ENCODE measurements at places on chromosomes 5 and 9.

- DNase-seq = no peak
Observed at GRCh38 chr9:16726718-16727451, 143.6 kb downstream of the BNC2 start.

DNA sequence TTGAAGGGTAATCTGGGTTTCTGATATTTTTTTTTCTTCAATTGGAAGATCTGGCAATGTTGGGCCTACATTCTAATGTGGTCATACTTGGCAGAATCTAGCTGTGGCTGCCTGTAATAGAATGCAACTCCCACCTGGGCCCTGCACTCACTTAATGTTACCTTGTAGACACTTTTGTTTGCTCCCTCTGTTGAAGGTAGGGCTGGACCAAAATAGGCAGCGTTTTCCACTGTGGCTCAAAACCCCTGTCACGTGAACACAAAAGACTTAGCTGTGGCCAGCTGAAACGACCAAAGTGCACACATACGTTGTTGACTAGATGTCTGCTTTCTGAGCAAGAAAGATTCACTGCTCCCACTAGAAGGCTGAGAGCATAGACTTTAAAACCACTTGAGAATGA, 117.6 kb upstream of the HMHB1 start:
- DNase-seq = no peak

- DNase-seq = no peak
Observed at GRCh38 chr5:98096155-98096554, 677.3 kb upstream of the RGMB start.

DNA sequence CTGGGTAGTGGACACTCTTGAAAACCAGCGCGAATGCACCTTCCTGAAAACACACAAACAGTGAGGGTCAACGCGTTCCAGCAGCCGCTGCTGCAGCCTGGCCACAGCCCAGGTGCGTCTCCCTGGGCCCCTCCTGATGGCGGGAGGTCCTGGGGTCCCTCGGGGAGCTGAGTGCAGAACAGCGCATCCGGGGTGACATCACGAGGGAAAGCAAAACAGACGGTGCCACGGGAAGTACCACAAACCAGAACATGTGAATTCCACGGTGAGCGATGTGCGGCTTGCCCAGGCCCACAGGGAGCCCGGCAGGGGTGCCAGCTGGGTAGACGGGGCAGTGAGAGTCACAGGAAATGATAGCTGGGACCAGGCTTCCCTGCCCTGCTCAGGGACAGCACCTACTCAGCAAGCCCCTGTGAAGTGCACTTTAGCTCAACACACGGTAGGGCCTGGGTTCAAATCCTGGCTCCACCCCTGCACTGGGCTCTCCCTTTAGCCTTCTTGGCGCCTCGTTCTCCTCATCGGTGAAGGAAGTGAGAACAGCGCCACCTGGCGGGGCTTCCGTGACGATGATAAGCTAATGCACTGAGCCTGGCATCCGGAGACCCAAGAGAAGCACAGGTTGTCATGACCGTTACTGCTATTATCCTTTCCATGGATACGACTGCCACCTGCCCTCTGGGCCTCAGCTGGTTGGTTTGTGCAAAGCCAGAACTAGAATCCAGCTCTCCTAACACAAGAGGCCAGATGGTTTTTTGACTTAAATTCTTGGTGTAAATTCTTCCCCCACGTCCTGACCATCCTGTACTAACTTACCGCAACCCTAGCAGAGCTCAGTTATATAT, 24.6 kb downstream of the GFPT2 start:
- DNase-seq = peak; percentile 71

- DNase-seq = no peak
Observed at GRCh38 chr9:136685216-136685615, 2.0 kb downstream of the AGPAT2 start.

DNA sequence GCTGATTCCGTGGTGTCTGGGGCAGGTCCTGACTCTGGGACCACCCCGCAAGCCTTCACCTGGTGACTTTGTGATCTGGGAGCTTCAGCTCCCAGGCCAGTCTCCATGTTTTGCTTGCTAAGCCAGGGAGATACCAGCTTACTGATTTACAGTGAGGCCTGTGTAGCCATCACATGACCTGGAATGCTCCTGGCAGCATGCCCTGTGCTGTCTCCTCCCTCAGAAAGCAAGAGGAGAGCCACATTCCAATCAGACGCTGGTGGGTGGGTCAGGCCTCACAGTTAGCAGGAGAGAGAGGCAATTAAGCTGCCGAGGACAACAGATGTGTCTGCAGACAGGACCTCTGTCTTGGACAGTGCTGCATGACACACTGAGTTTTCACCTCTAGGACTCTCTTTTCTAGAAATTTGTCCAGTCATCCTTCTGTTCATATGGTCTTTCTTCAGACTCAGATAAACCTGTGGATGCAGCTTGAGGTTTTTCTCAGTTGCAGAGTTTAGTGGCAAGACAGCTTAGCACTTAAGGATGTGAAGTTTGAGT, 24.4 kb upstream of the GRPEL2 start:
- no peak for DNase-seq

DNA sequence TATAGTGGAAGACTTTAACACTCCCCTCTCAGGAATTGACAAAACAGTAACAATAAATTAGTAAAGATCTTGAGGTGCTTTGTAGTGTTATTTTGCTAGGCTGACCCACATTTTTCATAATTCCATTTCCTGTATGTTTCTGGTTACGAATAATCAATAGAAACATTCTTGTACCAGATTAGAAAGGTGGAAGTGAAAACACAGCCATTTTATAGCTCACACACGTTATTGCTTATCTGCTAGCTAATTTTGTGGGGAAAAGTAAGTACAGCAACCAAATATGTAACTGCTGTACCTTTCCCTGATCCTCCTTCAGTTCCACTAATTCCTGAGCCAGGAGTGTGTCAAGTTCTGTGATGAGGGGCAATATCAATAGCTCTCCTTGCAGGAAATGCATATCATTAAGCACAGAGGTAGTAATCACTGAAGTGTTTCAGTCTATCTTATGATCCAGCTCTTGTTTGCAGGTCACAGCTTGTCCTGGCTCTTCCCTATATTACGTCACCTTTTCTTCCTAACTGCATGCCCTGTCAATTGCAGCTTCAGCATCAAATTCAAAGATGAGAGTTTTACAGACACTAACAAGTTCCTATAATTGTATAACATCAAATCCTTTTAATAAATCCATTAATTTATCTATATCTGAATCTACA, 59.4 kb downstream of the MINAR2 start:
- no peak for DNase-seq

DNA sequence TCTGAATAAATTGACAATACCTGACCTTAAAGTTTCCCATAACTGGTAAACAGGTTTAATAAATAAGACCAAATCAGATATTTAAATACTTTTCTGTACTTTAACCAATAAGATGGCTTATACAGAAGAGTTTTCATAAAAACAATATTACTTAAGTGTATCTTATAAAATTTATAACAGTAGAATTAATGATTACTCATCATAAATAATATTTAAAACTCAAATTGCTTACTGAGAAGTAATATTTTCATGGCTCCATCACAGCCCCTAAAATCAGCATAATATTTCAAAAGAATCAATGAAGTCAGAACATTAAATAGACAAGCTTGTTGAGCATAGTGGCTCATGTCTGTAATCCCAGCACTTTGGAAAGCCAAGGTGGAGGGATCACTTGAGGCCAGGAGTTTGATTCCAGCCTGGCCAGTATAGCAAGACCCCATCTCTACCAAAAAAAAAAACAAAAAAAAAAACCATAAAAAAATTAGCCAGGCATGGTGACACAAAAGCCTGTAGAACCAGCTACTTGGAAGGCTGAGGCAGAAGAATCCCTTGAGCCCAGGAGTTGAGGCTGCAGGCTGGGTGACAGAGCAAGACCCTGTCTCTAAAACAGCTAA, 23.5 kb downstream of the HOMER1 start:
- no peak for DNase-seq

GRCh38 chr5:120415985-120416384, 48.1 kb upstream of the PRR16 start:
- DNase-seq = no peak

DNA sequence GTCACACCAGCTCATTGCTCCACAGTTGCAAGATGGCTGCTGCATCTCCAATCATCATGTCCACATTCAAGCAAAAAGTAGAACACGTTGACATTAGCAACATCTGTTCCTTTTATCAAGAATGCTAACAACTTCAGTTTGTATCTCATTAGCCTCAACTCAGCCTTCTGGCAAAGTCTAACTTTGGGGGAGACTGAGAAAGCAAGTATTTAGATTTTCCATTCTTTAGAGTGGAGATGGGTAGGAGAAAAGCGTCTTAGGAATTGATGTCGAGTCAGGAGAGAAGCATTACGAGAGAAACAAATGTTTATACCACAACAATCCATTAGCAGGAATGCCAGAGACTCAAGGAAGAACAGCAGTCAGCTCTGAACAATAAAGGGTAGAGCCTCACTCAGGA, 446.3 kb downstream of the ENC1 start:
- DNase-seq = no peak

DNA sequence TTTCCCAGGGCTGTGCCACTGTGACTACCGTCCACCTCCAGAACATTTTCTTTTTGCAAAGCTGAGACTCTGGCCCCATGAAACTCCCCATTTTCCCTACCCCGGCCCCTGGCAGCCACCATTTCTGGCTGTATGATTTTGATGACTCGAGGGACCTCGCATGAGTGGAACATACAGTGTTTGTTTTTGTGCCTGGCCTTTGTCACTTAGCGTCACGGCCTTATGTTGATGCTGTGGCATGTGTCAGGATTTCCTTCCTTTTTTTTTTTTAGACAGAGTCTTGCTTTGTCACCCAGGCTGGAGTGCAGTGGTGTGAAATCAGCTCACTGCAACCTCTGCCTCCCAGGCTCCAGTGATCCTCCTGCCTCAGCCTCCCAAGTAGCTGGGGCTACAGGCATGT, 42.7 kb downstream of the ASS1 start:
- DNase-seq = no peak
